ENCODE measurements at places on chromosomes 7 and 10.

DNA sequence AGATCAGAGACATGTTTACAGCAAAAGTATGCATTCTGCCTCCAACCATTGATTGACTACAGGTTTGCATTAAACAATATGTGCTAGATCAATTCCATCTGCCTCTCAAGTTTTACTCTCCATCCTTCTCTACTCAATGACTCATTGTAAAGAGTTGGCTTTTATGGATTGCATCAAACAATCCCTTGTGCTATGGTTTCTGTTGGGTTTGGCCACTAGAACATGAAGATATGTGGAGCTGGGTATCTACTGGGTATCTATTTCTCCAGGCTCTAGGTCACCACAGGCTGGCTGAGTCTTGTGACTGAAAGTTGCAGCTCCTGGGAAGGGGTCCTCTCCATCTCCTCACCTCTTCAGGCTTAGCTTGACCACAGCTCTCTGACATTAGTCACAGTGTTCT lies 204.7 kb downstream of the DGKI start:
- peak; percentile 13 for DNase-seq

- DNase-seq: no peak
Measured at GRCh38 chr7:91149341-91150246, 114.6 kb upstream of the FZD1 start.

DNA sequence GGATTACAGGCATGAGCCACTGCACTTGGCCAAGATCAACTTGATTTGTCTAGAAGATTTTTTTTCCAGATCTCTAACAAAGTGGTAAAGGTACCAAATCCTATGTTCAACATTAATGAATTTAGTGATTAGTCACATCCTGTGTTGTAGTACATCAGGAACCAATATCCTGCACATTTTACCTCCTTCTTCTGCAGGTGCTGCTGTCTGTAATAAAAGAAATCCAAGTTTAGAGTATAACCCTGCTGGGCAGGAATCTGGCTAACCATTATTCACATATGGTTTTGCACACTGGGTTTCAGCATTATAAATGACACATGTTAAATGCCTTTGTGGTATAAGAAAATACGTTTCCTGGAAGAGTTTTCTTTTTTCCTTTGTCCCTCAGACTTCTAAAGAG lies 10.8 kb downstream of the PARD3 start:
- DNase-seq: no peak

DNA sequence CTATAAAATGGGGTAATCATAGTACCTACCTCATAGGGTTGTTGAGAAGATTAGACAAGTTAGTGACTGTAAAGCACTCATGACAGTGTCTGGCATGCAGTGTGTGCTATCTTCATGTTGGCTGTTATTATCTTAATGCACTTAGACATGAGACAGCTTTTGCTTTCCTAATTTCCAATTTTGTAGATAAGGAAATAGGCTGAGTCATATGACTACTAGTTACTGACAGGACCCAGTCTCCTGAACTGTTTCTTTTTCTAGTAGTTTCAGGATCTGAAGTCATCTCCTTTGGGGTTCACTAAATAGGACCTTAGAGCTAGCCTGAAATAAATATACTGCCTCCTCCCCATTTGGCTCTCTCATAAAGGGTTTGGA lies 74.2 kb downstream of the SNX10 start:
- DNase-seq: no peak

DNA sequence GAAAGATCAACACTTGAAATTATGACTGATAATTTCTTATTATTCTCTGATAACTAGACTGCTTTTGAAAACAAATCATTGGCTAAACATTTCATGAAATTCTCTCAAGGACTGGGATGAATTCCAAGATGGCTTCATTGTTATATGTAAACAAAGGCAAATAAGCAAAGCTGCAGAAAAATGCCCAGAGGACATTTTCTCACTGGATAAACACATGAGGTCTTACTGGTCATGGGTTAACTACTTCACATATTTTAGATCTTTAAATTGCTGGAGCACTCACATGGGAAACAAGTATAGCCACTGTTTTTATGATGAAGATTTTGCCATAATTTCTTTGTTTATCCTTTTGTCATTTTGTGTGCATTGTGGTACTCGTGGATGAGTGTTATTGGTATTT lies 239.1 kb downstream of the PHF14 start:
- DNase-seq: peak; percentile 23

GRCh38 chr10:74334221-74334620 lies 183.2 kb downstream of the ADK start:
- DNase-seq: no peak

GRCh38 chr10:514137-514671 lies 175.3 kb downstream of the DIP2C start:
- no peak for DNase-seq

DNA sequence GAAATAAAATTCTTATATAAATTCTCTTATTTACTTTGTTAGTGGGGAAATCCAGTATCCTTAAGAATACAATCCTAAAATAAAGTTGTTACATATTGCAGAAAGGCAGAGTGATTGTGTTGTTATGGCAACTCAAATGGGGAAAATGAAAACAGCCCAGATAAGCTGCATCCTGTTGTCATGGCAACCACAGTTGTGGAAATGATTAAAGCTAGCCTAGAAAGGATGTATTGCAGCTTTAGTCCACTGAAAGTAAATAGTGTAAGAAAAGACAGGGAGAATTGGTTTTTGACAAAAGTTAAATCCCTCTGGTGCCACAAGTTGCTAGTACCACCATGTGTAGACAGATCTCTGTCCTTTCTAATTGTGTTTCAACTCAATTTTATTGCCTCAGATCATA lies 43.2 kb downstream of the BTRC start:
- peak; percentile 10 for DNase-seq

GRCh38 chr10:105706281-105707026 lies 1065.4 kb downstream of the SORCS3 start:
- DNase-seq: no peak
